ENCODE measurements at places on chromosomes 2 and 18.

DNA sequence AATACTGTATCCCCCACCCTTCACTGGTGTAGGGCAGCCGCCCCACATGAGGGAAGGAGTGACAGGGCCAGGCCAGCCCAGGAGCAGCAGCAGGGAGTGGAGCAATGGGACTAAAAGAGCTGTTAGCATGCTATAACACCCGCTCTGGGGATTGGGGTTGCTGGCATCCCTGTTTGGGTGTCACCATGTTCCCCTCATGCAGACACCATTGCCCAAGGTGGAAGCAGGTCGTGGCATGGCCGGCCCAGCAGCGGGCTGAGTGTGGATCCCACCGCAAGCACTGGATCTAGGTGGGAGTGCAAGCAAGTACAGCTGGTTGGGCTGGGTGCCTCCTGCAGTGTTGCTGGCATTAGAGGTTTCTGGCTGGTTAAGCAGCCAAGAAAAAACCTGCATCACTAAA is 3.3 kb upstream of the SULT6B1 start:
- H3K4me3 ChIP-seq: no peak overlapping the region
- H3K27me3 ChIP-seq: no peaks in the 10 kb centered on the region
- DNase-seq: no peak
- H3K36me3 ChIP-seq: no peaks in the 10 kb centered on the region
- peaks cover under 1% of the 10 kb centered on the region for H3K4me1 ChIP-seq

- DNase-seq: no peak
- no peaks in the 10 kb centered on the region for H3K27me3 ChIP-seq
- H3K4me1 ChIP-seq: no peaks in the 10 kb centered on the region
- H3K36me3 ChIP-seq: no peaks in the 10 kb centered on the region
Measured at GRCh38 chr18:30175621-30176225, 866.8 kb downstream of the DSC3 start.

- no peak overlapping the region for H3K4me3 ChIP-seq
- no peak overlapping the region for H3K27ac ChIP-seq
- H3K36me3 ChIP-seq: no peaks in the 10 kb centered on the region
- H3K27me3 ChIP-seq: no peaks in the 10 kb centered on the region
- DNase-seq: no peak
- peaks cover 48% of the 10 kb centered on the region for H3K4me1 ChIP-seq
Measured at GRCh38 chr2:65367524-65367923, 64.9 kb downstream of the SPRED2 start.

GRCh38 chr18:42025491-42025890 is 70.5 kb downstream of the PIK3C3 start:
- H3K36me3 ChIP-seq: peaks cover 27% of the 10 kb centered on the region
- no peak overlapping the region for H3K4me3 ChIP-seq
- no peak overlapping the region for H3K27ac ChIP-seq
- no peaks in the 10 kb centered on the region for H3K27me3 ChIP-seq
- H3K4me1 ChIP-seq: no peaks in the 10 kb centered on the region

DNA sequence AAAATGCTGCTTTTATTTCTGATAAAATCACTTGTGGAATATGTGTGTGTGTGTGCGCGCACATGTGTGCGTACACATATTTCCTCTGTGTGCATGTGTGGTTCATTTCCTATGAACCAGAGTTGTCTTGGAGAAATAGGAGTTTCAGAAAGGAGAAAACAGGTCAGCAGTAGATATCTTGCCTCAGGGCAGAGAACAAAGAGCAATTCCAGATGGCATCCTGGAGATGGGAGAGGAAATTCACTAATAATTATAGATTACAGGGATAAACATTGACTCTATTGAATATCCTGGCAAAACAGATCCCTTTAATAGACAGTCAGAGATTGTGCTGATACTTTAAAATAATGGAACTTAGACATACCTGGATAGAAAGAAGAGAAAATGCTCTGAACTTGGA is 298.0 kb downstream of the TRIB2 start:
- no peak for DNase-seq
- no peak overlapping the region for H3K4me3 ChIP-seq
- H3K27me3 ChIP-seq: no peaks in the 10 kb centered on the region

DNA sequence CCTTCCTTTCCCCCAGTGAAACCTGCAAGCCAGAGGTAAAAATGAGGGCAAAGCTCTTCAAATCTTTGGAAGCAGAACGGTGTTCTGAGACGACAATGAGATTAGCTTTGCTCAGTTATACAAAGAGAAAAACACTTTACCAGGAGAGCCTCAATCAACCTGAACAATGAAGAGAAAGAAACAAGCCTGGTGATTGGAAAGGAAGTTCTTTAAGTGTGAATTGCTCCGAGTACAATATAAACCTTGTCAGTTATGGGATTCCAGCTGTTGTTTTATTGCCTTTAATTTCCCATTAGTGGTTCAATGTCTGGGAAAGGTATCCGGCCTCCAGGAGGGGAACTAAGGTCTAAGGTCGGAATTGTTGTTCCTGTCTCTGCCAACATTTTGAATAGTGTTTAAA is 901.6 kb downstream of the EPHA4 start:
- H3K4me1 ChIP-seq: no peaks in the 10 kb centered on the region
- no peak overlapping the region for H3K27ac ChIP-seq
- H3K27me3 ChIP-seq: no peaks in the 10 kb centered on the region
- H3K36me3 ChIP-seq: no peaks in the 10 kb centered on the region
- no peak overlapping the region for H3K4me3 ChIP-seq

- no peaks in the 10 kb centered on the region for H3K27me3 ChIP-seq
- no peak for DNase-seq
- no peak overlapping the region for H3K4me3 ChIP-seq
- no peak overlapping the region for H3K27ac ChIP-seq
Measured at GRCh38 chr2:56286936-56287335, 103.1 kb downstream of the CCDC85A start.

DNA sequence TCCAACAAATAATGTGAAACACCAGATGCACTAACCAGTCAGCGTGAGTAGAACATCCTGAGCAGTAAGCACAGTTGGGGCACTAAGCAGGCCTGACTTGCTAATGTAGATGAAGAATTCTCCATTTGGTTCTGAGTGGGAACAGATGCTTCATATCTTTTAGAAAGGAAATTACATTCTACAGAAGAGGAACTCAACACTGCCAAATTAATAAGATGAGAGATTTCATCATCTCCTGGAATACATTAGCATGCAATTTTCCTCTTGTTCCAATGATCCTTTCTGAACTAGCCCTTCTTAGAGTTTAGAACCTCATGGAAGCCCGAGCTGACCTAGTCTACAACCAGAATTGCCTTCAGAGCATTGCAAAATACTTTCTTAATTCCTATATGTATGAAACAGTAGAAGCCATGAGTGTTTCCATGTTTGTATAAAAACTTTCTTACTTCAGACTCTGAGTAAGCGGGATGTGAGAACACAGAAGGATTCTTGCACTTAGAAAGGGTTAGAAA is 34.8 kb downstream of the COL5A2 start:
- H3K27me3 ChIP-seq: no peaks in the 10 kb centered on the region
- H3K36me3 ChIP-seq: no peaks in the 10 kb centered on the region
- H3K4me3 ChIP-seq: no peak overlapping the region
- no peak for DNase-seq
- no peaks in the 10 kb centered on the region for H3K4me1 ChIP-seq
- no peak overlapping the region for H3K27ac ChIP-seq

DNA sequence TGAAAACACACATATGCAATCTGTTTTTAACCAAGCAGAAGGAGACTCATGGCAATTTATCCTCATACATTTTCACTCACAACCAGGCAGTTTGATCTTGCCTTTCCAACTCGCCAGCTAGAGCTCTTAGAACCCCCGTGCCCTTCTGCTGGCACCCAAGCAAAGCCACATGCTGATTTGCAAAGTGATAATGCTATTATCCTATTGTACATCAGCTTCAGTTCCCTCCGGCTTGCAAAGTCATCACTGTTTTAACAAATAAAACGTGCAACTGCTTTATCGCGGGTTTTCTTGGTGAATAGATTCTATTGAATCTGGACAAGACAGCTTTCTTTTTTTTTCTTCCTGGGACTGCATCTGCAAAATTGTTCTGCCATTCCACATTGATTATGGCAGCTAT is 314.6 kb downstream of the LNPK start:
- no peak overlapping the region for H3K27ac ChIP-seq
- H3K36me3 ChIP-seq: no peaks in the 10 kb centered on the region
- H3K4me3 ChIP-seq: no peak overlapping the region
- H3K4me1 ChIP-seq: no peaks in the 10 kb centered on the region
- H3K27me3 ChIP-seq: no peaks in the 10 kb centered on the region

DNA sequence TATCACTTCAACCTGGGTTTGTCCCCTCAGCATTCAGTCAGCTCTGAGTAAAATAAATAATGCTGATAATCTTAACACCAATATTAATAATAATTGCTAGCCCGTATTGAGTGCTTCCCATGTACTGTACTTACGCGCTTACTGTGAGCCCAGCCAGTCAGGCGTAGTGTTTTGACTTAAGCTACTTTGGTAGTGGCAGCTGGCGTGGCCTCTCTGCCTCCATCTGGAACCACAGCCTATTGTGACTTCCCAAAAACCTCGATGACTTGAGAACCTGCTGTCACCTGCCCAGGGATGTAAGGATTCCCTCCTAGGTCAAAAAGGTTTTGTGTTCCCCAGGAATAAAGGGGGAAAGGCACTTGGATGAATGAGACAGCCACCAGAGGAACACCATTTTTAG is 53.2 kb downstream of the SUMO1 start:
- H3K27ac ChIP-seq: peak overlapping the region; percentile 83
- H3K27me3 ChIP-seq: no peaks in the 10 kb centered on the region
- DNase-seq: no peak
- H3K36me3 ChIP-seq: no peaks in the 10 kb centered on the region
- H3K4me3 ChIP-seq: no peak overlapping the region

GRCh38 chr2:159140070-159140769 is 146.3 kb downstream of the WDSUB1 start:
- H3K27ac ChIP-seq: no peak overlapping the region
- no peaks in the 10 kb centered on the region for H3K27me3 ChIP-seq
- H3K4me1 ChIP-seq: peaks cover 12% of the 10 kb centered on the region
- no peak for DNase-seq
- no peak overlapping the region for H3K4me3 ChIP-seq

DNA sequence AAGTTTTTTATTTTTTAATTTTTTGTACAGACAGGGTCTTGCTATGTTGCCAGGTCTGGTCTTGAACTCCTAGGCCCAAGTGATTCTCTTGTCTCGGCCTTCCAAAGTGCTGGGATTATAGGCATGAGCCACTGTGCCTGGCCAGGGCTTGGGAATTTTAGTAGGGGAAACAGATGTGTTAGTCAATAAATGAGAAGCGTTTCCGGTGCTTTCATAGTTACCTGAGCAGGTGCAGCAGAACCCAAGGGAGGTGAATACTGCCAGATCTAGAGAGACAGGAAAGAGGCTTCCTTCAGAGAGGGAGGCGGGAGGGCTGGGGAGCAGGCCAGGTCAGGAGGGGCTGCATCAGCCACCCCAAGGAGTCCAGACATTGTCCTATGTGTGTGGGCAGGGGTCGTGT is 30.5 kb upstream of the IMPA2 start:
- peaks cover 3% of the 10 kb centered on the region for H3K4me1 ChIP-seq
- DNase-seq: no peak
- H3K27ac ChIP-seq: no peak overlapping the region
- H3K4me3 ChIP-seq: no peak overlapping the region
- no peaks in the 10 kb centered on the region for H3K27me3 ChIP-seq

GRCh38 chr18:2715990-2716389 is 60.5 kb downstream of the SMCHD1 start:
- peaks cover 7% of the 10 kb centered on the region for H3K36me3 ChIP-seq
- DNase-seq: no peak
- H3K4me3 ChIP-seq: no peak overlapping the region
- H3K27ac ChIP-seq: no peak overlapping the region
- H3K4me1 ChIP-seq: no peaks in the 10 kb centered on the region

GRCh38 chr2:227772932-227773331 is 27.2 kb downstream of the SCYGR8 start:
- no peaks in the 10 kb centered on the region for H3K36me3 ChIP-seq
- no peaks in the 10 kb centered on the region for H3K27me3 ChIP-seq

- H3K27ac ChIP-seq: no peak overlapping the region
- no peaks in the 10 kb centered on the region for H3K36me3 ChIP-seq
- DNase-seq: no peak
- H3K27me3 ChIP-seq: no peaks in the 10 kb centered on the region
Measured at GRCh38 chr2:120463527-120463926, 117.6 kb downstream of the INHBB start.

DNA sequence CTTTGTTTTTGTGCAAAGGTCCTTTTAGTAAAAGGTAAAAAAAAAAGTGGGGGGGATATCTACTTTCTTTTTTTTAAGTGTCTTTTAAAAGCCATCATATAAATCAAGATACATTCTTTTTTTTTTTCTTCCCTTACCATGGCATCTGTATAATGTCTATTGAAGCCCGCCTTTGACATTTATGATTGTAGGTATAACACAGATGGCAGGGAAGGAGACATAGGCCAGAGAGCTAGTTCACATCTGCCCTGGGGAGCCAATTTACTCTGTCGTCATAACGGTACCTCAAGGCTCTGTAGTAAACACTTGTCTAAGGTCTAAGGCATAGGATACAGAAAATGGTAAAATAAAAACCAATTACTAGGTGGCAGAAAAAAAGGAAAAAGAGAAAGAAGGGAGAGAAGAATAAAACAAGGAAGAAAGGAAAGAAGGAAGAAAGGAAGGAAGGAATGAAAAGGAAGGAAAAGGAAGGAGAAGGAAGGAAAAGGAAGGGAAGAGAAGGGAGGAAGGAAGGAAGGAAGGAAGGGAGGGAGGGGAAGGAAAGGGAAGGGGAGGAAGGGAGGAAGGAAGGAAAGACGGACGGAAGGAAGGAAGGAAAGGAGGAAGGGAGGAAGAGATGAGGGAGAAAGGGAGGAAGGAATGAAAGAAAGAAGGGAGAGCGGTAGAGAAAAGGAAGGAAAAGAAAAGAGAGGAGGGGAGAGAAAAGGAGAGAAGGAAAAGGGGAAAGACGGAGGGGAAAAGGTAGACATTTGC is 343.5 kb downstream of the RBM43 start:
- H3K4me3 ChIP-seq: no peak overlapping the region
- H3K27me3 ChIP-seq: no peaks in the 10 kb centered on the region
- H3K36me3 ChIP-seq: no peaks in the 10 kb centered on the region
- H3K27ac ChIP-seq: no peak overlapping the region
- no peak for DNase-seq

GRCh38 chr2:98508709-98509066 is 64.0 kb downstream of the INPP4A start:
- H3K4me3 ChIP-seq: no peak overlapping the region
- H3K4me1 ChIP-seq: no peaks in the 10 kb centered on the region
- no peaks in the 10 kb centered on the region for H3K27me3 ChIP-seq
- H3K27ac ChIP-seq: peak overlapping the region; percentile 19
- no peaks in the 10 kb centered on the region for H3K36me3 ChIP-seq

DNA sequence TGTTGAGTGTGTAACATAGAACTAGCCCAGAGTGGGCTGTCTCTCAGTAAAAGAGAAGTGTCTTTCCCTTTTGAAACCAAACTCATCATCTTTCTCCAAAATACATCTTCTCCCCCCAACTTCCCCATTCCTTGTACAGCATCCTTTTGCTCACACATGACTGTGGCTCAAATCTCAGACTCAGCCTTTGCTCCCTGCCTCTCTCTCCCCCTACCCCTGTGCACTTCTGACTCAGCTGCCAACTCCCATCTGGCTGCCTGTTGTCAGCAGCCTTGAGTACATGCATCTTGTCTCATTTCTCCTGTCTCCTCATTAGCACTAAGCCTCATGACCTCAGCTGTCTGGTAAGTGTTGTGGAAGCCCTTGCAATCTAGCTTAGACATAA is 18.1 kb upstream of the MGAT4A start:
- H3K36me3 ChIP-seq: no peaks in the 10 kb centered on the region
- H3K4me1 ChIP-seq: no peaks in the 10 kb centered on the region
- no peak overlapping the region for H3K4me3 ChIP-seq

Measured in liver (tissue), 10 donors.